Fibroblast of skin of left quadriceps (primary cell): ENCODE measurements at places on chromosomes 16 and 17.
A peak's percentile ranks its signal among the peaks of the same experiment; 100 is the strongest.

DNA sequence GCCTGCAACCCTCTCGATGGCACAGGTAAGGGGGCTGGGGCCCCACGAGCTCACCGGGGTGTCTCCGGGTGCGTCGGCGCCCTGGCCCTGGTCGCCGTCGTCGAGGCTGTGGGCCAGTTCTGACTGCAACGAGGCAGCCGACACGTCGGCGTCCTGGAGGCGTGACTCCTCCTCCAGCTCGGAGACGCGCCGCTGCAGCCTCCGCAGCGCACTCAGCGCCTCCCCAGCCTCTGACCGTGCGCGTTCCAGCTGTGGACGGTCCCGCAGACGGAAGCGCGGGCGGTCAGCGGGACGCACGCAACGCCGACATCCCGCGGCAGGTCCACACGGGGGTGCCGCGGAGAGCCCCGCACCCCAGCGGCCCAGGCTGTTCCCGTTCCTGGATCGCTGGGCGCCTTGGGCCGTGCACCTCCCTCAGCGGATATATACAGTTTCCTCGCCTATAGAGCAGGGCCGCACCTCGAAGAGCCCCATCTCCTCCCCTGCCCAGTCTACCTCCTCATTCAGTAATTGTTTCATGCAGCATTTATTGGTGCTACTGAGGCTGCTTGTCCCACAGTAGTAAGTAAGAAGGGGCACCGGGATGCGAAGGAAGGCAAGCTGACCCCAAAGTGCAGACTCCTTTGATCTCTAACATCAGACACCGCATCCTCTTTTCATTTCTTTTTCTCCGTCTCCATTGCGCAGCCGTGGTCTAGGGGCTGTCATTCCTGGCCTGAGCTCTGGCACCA lies 5.8 kb downstream of the THOC6 start:
- peak; percentile 3 for DNase-seq

DNA sequence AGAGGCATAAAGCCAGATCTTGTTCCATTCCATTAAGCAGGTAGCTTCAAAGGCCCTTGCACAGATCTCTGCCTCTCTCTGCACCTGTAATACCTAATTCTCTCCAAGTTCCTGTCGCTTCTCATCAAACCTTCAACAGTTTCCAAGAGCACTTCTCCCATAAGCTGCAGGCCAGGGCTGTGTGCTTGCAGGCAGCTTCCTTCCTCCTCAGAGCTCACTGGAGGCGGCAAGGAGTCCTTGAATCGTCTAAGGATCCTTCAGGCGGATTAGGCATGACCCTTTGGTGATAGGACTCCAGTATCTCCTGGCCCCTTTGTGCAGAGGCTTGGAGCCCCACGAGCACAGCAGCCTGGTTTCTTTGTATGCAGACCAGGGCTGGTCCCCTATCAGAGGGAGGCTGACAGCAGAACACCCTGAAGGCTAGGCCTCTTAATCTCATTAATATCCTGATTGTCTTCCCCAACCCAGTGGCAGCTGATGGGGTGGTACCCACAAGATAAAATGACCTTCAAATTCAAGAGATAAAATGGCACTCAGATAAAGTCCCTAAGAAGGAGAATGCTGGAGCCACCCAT lies 19.8 kb downstream of the HNF1B start:
- DNase-seq = no peak

GRCh38 chr16:88466175-88466862 lies 13.2 kb downstream of the ZFPM1 start:
- DNase-seq = no peak

- DNase-seq = no peak
Observed at GRCh38 chr16:23847948-23848347, 12.2 kb downstream of the PRKCB start.

DNA sequence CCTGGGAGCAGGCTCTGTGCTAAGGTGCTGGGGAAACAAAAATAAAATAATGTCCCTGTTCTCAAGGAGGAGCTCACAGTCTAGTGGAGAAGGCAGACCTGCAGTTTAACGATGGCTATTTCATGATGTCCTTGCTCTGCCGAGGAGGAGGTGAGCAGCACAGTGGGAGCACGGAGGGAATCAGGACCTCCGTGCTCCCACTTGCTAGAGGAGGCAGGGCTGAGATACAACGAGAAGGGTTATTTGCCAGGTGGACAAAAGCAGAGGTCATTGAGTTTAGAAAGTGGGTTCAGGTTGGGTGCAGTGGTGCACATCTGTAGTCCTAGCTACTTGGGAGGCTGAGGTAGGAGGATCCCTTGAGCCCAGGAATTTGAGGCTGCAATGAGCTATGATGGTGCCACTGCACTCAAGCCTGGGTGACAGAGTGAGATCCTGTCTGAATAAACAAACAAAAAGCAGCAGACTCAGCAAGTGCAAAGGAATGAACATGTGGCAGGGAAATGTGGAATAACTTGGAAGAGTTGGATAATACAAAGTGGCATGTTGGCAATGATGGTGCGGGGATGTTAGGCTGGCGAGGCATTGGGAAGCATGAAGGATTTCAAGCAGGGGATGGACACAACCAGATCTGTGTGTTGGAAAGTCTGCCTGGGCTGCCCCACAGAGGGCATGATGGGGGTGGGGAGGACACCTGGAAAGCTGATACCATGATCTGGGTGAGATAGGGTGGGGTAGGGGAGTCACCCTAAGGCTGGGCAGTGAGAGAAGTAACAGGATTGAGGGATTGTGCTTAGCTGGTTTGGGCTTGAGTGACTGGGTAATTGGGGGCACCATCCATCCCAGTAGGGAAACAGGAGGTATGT lies 12.8 kb upstream of the TNS4 start:
- no peak for DNase-seq

GRCh38 chr17:62791235-62791734 lies 16.8 kb downstream of the MARCHF10 start:
- DNase-seq = peak; percentile 88

GRCh38 chr17:48642843-48643696 lies 16.9 kb upstream of the HOXB9 start:
- DNase-seq = no peak

DNA sequence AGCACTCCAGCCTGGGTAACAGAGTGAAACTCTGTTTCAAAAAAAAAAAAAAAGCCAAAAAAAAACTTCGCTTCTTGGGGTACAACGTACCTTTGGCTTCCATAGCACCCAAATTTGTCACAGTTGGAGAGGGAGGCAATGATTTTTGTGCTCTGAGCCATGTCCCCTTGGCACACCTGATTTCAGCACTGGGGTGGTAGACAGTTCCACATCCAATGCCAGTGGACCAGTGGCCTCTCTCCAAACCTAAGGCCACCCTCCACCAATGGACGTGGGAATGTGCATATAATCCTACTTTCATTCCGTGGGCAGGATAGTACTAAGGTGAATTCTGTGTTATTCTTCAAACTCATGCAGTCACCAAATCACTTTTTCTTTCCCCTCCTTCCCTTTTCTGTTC lies 47.5 kb downstream of the SALL1 start:
- no peak for DNase-seq

DNA sequence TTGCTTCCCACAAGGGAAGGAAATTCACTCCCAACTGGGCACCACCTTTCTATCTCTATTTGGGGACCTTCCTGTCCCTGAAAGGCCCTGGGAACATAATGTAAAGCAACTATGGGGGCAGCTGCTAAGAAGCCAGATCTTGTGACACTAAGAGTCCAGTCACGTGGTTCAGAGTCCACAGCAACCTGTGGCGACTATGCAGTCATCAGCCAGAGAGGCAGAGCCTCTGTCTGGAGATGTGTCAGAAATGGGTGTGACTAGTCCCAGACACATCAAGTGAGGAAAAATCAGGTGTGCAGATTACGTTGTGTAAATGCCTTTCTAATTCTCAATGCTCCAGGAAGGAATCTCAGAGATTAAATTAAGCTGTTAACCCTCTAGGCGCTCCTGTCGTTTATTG lies 26.6 kb upstream of the SKAP1 start:
- no peak for DNase-seq

DNA sequence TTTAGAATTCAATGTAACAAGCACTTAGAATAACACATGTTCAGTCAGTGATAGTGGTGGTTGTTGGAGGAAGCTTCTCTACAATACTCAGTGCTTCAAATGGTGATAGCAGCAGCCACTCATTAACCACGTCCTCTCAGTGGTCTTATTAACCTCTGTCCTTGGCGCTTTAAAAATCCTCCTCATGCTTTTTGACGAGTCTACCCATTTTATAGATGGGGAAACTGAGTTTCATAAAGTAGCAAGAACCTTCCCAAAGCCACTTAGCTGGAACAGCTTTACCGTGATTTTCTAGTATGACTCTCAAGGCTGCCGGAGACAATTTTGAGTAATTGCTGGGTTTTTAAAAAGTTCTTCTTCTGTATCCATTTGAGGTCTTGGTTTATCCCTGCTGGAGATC lies 47.4 kb downstream of the PLCG2 start:
- DNase-seq = no peak

DNA sequence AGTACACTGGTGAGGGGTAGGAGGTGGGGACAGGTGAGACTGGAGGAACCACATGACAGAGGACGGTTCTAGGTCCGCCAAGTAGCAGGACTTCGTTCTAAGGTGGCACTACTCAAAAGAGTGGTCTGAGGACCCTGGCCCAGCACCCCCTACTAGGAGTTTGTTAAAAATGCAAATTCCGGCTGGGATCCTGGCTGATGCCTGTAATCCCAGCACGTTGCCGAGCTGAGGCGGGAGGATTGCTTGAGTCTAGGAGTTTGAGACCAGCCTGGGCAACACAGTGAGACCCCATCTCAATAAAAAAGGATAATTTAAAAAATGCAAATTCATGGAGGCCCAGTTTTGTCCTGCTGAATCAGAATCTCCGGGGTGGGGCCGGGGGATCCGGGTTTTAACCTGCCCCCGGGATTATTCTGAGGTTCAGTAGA lies 59.1 kb downstream of the WSB1 start:
- DNase-seq = no peak

- DNase-seq = no peak
Observed at GRCh38 chr16:85683363-85683762, 5.4 kb downstream of the GINS2 start.

DNA sequence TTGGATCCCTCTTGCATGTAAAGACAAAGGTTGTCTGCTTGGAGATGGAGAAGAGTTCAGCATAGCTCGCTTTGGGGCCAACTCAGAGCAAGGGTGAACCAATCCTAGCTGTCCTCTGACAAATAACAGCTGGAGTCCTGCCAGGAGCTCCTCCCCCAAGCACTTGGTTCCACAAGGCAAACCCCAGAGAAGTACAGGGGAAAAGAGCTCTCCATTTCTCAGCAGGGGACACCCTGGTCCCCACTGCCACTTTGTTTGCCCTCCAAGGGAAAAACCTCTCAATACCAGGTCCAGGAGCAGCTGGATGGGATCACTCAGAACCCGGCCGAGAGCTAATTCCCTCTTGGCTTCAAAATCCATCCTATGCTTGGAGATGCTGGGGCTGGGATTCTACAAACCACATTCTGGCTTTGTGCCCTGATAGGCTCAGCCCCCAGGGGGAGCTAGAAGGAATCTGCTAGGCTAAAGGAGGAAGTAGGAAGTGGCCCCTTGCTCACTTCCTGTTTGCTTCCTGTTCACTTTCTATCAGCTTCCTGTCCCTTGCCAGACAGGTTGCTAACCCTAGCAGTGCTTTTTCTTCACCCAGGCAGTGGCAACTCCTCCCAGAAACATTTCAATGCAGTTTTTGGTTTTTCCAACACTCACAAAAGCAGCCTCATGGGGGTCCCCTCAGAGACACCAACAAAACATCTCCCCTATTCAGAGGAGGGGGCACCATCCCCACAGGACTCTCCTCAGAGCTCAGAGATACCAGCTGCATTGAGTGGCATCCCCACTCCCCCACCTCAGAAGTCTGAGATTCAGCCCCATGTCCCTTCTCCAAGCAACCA lies 30.7 kb downstream of the CDRT4 start:
- no peak for DNase-seq

DNA sequence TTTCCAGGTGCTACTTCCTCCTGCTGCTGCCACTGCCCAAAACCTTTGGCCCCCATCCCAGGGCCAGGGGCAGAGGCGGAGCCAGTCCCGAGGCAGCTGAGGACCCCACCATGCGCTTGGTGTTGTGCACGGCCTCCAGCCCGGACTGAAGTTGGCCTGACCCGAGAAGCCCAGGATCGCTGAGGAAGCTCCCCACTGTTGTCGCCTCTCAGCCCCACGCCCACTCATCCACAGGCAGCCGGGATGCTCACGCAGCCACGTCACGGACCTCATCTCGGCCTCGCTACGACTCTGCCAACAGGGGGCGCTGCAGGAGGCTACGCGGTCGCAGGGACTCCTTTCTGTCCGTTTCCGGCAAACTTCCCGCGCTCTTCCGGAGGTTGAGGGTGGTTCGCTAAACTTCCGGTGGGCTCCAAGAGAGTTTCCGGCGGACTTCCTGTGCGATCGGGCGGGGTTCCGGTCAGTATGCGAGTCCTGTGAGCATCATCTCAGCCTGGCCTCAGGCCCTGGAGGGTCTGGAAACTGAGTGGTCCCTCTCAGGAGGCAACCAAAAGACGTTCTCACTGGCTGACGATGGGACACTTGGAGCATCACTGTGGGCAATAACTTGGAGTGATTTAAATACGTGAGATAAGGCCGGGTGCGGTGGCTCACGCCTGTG lies 12.4 kb downstream of the ZG16B start:
- no peak for DNase-seq

DNA sequence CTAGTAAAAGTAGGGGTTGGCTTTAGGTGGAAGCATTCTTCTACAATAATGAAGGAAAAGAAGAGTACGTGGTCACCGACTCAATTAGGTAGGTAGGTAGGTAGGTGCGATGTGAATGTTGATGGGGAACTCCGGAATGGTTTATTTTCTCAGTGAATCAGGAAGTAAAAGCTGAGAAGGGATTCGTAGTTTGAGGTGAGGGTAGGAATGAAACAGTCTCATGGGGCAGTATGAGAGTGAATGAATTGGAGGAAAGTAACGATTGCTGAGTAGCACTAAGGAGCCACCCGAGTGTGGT lies 13.9 kb downstream of the PER1 start:
- DNase-seq = no peak

GRCh38 chr17:5045496-5045895 lies 10.3 kb upstream of the SLC52A1 start:
- no peak for DNase-seq

DNA sequence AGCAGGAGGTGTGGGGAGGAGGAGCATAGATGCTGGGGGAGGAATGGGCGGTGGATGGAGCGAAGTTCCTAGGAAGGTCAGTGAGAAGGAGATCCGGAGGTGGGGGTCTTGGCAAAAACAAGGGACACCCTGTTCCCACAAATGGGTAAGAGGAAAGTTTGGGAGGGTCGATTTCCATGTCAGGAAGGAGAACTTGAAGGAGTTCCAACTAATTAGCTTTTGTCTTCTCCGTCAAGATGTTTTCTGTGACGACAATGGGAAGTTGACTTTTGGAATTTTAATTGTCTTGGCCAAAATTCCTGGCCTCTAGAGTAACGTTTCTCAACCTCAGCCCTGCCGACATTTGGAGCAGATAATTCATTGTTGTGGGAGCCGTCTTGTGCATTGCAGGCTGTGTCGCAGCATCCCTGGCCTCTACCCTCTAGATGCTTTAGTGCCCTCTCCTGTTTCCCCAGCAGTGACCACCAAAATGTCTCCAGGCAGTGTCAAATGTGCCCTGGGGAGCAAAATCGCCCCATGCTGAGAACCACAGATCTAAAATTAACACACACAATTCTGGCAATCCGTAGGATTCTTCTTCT lies 97.1 kb downstream of the PITPNC1 start:
- peak; percentile 67 for DNase-seq

- DNase-seq = no peak
Observed at GRCh38 chr16:84973236-84973635, 38.1 kb downstream of the ZDHHC7 start.
